KG1 (cell line): ENCODE measurements at places on chromosomes 3 and 15.

- DNase-seq = no peak
These were observed 201.7 kb upstream of the MLF1 start for GRCh38 chr3:158369279-158369678.

GRCh38 chr3:46695962-46696894 is 2.7 kb upstream of the ALS2CL start:
- DNase-seq = peak; percentile 47

DNA sequence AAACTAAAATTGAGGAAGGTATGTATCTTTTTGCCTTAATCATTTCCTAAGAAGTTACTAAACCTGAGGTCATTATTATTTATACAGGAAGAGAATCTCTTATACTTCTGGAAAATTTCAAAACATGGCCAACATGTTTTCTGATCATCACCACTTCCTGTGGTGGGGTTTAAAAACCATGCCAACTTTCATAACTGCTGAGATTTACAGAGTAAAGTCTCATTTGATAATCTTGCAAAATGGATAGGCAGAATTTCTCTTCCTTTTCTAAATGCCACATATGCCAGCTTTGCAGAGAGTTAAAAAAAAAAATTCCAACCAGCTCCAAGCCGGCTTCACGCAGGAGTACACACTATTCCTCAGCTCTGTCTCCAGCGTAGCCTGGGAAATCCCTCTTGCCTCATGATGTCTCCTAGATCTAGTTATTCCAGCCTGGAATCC is 124.3 kb upstream of the SPRED1 start:
- DNase-seq = no peak

DNA sequence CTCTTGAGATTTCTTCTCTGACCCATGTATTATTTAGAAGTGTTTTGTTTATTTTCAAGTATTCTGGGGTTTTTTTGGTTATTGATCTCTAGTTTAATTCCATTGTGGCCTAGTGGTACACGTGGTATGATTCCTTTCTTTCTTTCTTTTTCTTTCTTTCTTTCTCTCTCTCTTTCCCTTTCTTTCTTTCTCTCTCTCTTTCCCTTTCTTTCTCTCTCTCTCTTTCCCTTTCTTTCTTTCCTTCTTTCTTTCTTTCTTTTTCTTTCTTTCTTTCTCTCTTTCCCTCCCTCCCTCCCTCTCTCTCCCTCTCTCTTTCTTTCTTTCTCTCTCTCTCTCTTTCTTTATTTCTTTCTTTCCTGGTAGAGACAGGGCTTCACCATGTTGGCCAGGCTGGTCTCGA is 85.7 kb upstream of the UBE2E1 start:
- DNase-seq = no peak

DNA sequence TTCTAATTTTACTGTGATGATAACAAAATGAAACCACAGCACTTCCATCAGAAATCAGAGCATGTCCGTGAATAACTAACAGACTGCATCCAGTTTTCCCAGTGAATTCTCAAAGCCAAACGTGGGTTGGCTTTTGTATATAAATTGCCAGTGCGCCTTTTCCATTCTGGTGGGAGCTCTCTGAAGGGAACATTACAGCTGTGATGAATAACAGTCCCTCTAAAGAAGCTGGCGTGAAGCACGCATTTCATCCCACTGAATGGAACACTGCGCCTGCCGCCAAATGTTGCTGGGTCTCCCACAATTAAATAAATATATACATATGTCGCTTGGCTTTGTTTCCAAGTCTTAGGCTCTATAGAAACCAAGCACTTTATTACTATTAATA is 113.0 kb upstream of the PFN2 start:
- DNase-seq = no peak

DNA sequence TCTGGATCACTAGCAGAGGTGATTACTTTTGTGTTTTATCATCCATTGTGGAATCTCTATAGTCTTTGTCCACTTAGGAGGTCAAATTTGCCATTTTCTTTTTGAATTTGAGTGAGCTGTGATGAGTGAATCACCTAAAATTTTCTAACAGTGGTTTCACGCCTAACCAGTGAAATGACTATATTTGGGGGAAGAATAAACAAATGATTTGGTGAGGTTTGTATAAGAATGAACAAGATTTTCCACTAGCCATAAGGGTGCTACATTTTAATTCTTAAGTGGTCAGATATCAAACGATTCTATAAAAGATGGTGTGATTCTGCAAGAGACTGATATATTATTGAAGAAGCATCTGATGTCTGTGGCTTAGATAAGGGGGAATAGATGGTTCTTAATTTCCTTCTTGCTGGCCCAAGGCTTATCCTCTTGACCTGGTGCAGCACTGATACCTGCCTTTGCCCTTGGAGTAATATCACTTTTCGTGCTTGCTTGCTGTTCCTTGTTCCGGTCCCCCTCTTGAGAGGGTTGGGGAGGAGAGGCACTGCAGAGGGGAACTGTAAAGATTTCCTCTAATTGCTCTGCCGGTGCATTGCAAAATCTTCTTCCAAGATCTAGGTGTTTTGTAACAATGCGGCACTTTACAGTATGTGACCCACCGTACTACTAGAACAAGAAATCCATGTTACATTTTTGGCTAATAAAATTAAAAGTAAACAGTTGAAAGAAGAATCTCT is 14.5 kb downstream of the C3orf20 start:
- peak; percentile 16 for DNase-seq

DNA sequence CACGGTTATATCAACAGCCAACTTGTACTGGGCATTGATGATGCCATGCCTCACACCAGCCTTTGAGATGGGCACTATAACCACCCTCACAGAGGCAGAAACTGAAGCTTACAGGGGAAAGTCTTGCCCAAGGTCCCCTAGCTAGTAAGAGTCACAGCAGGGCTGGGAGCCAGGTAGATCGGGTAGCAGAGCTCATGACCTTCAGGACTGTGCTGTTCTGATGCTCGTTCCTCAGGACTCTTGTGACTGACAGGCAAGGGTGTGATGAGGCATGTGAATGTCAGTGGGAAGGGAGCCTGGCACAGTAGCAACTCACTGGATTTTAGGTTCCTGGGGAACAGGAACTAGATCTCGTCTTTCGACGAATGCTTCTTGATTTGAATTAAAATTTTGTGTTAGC is 65.7 kb downstream of the RLBP1 start:
- DNase-seq = no peak

GRCh38 chr3:186618318-186618938 is 5.6 kb downstream of the AHSG start:
- DNase-seq = no peak
